Stomach (tissue), 19 donors: ENCODE measurements at places on chromosomes 1 and 21. TPM values are rescaled to one million over a fixed set of nuclear protein-coding genes. Genes with fewer than 3 reads are reported as not detected.

GRCh38 chr21:42654179-42654912, 925 bp downstream of the PDE9A start:
- no peak for DNase-seq

The ESPN gene
- 68.4 TPM for total RNA-seq

- DNase-seq = no peak
Measured at GRCh38 chr1:95203908-95204437, 30.0 kb upstream of the RWDD3 start.

DNA sequence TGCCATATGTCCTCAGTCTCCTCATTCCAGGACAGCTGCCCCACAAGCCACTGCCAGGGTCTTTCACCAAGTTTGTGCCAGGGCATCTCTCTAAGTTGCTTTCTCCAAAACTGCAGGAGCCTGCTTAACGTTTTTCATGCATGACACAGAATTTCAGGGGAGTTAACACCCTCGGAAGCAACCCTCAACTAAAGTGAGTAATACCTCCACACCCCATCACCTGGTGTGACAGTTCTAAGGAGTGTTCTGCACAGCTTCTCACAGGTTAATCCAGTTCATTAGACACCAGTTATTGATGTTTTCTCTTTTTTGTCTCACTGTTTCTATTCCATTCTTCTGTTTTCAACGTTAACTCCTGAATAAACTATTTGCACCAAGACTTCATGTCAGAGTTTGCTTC, 115.0 kb downstream of the BACH1 start:
- no peak for DNase-seq

GRCh38 chr1:176879784-176880620, 284.5 kb downstream of the ASTN1 start:
- no peak for DNase-seq

The TP73 gene
- not detected for total RNA-seq

The NBPF6 gene
- total RNA-seq = not detected

GRCh38 chr1:105909811-105910210, 1146.7 kb upstream of the PRMT6 start:
- DNase-seq = no peak

DNA sequence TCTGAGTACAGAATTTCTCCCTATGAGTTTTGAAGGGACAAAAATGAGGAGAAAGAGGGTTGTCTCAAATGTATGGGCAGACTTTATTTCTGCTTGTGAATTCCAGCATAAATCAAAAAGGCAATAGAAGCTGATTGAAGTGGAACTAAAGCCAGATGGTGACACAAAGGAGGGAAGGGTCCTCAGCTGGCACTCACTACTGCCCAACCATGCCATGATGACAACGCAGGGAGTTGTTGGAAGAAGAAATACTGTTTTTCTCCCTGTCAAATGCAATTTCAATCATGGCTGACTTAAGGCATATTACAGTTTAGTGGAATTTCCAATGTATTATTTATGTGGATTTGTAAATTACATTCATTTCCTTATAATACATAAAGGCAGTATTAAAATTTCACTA, 805.8 kb downstream of the ADGRL2 start:
- no peak for DNase-seq

- peak; percentile 23 for DNase-seq
Measured at GRCh38 chr1:34831721-34832246, 27.8 kb downstream of the SMIM12 start.

GRCh38 chr1:201648066-201648906, 109.4 kb downstream of the NAV1 start:
- DNase-seq = peak; percentile 84

DNA sequence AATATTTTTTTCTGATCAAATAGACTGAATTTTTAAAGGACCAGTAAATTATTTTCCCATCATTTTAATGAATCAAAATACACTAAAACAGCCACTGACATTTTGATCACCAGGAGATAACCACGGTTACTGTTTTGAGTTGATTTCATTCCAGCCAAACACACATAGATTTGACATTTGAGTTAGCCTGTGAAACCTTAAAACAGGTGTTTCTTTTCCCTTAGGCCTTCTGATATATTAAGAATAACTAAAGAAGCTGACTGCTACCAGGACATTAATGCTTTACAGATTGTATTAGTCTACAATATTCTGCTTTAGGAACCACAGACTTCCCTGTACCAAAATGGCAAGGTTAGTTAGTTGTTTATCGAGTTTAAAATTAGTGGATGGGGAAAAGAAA, 193.4 kb downstream of the OMA1 start:
- no peak for DNase-seq

GRCh38 chr1:184197831-184198230, 146.3 kb downstream of the TSEN15 start:
- DNase-seq = no peak

DNA sequence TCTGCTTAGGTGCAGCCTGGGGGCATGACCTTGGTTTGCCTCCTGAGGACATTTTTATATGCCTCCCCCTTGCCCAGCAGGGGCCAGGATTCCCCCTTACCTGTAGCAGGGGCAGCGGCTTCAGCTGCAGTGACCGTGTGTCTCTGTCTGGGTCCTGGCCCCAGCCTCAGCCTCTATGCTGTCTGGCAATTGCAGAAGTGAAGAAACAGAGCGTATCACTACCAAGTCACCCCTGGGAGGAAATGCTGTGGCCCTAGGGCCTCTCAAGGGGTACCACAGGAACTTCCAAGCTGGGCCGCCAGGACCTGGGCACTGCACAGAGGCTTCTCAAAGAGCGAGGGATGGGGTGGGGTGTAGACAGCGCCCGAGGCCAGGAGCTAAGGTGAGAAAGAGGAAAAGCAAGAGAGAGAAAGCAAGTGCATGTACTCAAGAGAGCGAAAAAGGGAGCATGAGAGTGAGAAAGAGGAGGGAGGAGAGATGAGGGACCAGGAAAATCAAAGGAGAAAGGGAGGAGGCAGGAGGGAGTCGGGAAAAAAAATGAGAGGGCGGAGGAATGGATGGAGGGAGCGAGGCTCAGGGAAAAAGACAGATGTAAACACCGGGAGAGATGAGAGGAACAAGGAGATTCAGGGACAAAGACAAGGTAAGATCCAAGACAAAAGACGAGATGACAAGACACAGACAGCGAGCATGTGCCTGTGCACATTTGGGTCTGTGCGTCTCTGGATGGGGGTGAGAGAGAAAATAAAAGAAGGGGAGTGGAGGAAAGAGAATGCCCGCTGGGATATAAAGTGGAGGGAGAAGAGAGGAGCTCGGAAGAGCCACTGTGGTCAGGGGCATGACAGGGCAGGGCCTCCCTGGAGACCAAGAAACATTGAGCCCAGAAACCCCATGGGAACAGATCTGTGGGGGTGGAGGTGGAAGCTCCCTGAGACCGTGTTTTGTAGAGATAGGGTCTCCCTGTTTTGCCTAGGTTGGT, at the start of gene PTAFR:
Gene PTAFR, minus strand, starts transcription at position 199 of the 979 bp plus-strand sequence. CDS start 25,669 bp downstream, outside the sequence.
- no peak for DNase-seq

GRCh38 chr1:182699393-182700350, 15.3 kb upstream of the RGS8 start:
- peak; percentile 58 for DNase-seq

The ICOSLG gene
- total RNA-seq = 1.2 TPM

DNA sequence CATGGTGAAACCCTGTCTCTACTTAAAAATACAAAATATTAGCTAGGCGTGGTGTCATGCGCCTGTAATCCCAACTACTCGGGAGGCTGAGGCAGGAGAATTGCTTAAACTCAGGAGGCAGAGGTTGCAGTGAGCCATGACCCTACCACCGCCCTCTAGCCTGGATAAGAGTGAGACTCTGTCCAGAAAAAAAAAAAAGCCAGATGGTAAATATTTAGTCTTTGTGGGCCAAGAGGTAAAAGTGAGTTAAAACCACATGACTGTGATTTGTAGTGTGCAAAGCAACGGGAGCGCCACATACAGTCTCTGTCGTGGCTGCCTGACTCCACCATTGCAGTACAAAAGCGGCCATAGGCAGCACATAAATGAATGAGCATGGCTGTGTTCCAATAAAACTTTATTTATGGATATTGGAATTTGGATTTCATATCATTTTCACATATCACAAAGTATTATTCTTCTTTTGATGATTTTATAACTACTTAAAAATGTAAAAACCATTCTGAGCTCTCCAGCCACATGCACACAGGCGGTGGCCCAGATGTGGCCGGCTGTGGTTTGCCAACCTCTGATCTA, 51.8 kb upstream of the CASZ1 start:
- DNase-seq = peak; percentile 49

DNA sequence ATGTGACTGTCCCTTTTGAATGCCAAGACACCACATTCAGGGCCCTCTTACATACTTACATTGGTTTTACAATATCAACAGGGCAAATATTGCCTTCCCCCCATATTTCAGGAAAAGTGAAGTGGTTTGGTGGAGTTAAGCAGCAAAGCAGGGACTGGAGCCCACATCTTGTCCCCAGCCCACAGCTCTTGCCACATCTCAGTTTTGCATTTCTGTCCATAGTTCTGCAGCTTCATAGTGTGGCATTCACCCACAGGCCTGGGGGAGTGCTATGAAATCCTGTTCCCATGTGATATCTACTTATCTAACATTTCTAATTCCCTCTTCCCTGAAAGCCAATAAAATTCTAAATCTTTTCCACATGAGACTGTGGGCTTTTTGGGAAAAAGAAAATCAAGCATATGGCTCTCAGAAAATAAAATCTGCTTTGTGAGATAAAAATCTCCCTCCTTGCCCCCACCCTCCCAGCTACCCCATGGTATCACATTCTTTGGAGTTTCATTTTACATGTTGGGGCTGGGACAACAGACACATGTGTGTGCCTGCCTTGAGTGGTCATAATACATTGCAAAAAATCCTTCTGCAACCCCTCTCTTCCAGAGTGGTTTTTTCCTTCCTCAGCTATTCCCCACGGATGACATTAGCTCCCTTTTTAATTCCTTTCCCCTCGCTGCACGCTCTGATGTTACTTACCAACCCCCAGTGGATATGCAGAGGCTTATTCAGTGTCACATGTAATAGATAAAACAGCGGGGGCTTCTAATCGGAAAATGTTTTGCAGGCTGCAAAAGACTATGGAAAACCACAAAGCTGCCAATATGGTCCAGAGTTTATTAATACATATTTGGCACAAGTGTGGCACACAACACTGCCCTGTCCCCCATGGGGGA, 20.5 kb upstream of the CD2 start:
- DNase-seq = no peak

- DNase-seq = peak; percentile 8
Measured at GRCh38 chr1:97461782-97462181, 459.1 kb downstream of the DPYD start.

DNA sequence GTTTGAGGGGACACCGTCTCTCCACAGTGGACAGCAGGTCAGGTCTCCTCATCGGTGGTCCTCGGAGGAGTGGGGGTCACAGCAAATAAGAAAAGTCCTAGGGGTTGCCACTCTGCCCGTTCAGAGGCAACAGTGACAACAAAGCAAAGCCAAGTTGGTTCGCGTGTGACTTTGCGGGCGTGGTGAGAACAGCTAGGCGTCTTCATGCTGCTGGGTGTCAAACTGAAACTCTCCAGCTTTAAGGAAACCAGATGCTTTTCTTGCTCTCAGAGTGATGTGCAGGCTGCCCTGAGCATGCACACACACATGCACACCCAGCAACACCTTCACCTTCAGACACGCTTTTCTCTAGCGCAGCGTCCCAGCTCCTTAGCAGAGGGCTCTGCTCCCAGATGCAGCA, 70.1 kb upstream of the ARHGEF16 start:
- peak; percentile 45 for DNase-seq

GRCh38 chr1:205355075-205355453, 1.7 kb downstream of the KLHDC8A start:
- peak; percentile 77 for DNase-seq
